ENCODE measurements at places on chromosomes 5 and 9.

DNA sequence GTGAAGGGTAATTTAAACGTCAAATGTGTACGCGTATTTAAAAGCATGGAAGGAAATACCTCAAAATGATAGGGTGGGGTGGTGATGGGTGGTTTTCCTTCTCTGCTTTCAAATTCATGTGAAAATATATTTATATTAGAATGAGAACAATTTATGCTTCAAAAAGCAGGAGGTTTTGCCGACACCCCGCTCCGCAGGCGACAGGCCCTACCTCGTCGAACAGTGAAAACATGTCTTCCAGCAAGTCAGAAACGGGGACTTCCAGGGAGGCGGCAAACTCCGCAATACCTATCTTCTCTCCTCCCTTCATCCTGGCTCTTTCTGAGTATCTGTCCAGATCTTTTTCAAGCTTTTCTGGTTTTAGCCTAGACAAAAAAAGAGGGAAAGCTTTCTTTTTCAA is 28.5 kb upstream of the SLC6A3 start:
- DNase-seq = no peak

DNA sequence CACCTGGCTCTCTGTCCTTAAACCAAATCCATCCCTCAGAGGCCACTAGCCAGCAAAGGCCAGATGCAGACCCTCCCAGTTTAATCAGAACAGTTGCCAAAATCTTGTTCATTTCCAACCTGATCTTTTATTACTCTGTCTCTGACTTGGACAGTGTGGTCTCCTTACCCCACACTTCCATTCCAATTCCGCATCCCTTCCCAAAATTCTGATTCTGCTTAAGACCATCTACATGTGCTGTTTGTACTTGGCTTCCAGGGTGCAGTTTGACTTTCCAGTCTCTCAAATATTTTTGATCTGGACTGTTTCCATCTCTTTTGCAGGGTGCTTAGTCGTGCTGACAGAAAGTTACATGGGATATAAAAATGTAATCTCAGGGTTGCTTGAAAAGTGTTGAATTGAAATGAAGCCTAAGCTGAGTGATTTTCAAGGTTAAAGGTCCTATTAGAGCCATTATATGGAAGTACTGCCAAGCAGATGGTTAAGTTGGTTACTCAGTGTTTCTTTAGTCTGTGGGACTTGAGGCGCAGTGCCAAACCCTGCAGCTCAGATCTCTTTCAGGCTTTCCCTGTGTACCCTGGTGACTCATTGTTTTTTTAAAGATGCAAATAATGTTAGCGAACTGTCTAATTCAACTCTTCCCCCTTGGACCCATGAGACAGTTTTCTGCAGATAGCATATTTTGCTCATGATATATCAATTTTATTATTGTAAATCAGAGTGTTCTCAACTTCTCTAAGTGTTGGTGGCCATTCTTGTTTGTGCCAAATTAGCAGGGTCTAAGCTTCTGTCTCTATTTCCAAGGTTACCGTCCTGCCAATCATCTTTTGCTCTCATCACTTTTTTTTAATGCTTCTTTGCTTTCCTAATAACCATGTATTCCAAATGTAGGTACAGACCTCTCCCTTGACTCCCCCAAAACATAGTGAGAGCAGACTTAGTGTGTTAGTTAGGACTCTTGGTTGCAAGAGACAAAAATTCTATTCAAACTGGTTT is 18.2 kb upstream of the DCP2 start:
- no peak for DNase-seq

GRCh38 chr5:54207566-54207965 is 102.8 kb downstream of the ARL15 start:
- no peak for DNase-seq

GRCh38 chr9:1531424-1531823 is 481.3 kb downstream of the DMRT2 start:
- DNase-seq = no peak

- DNase-seq = no peak
Observed at GRCh38 chr5:94784536-94785505, 166.4 kb downstream of the SLF1 start.

DNA sequence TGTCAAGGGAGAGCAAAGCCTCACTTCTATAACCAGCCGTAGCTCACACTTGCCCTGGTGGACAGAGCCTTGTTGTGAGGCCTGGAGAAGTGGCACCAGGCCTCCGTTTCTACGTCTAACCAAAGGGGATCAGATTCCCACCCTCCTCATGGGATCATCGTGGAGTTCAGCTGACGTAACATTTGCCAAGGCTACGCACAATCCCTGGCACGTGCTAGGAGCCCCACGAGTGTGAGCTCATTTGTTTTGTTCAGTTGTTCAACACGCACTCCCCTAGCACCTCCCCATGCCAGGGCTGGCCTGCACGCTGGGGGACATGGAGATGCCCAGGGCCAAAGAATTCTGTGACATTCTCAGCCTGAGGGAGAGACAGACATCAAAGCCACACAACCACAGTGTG is 23.1 kb downstream of the ADGRD2 start:
- DNase-seq = no peak

GRCh38 chr5:177457852-177458681 is 11.5 kb downstream of the PRR7 start:
- DNase-seq = no peak

GRCh38 chr5:170219615-170220014 is 13.2 kb upstream of the C5orf58 start:
- no peak for DNase-seq

GRCh38 chr9:107810461-107810961 is 320.9 kb upstream of the KLF4 start:
- no peak for DNase-seq

DNA sequence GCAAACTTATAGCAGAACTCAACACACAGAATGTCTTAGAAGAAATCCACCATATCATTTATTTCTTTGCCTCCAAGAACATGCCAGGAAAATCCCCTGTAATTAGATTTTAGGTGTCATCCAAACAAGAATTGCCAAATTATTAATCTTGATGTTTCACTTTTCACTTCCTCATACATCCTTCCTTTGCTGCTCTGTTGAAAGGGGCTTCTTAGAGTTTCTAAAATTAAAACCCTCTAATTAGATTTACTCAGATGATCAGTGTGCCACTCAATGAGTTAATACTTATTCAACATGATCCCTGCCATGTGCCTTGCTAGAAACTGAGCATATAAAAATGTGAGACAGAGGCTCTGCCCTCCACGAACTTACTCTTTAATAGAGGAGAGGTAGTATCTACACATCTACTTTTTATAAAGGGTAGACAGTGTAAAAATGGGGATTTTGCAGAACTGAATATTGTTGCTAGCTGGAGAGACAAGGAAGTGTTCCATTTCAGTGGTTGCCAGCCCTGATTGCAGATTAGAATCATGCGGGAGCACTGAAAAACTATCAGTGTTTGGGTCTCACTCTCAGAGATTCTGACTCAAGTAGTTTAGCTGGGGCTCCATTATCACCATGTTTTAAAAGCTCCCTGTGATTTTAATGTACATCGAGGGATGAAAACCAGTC is 498.4 kb downstream of the TLE4 start:
- no peak for DNase-seq

DNA sequence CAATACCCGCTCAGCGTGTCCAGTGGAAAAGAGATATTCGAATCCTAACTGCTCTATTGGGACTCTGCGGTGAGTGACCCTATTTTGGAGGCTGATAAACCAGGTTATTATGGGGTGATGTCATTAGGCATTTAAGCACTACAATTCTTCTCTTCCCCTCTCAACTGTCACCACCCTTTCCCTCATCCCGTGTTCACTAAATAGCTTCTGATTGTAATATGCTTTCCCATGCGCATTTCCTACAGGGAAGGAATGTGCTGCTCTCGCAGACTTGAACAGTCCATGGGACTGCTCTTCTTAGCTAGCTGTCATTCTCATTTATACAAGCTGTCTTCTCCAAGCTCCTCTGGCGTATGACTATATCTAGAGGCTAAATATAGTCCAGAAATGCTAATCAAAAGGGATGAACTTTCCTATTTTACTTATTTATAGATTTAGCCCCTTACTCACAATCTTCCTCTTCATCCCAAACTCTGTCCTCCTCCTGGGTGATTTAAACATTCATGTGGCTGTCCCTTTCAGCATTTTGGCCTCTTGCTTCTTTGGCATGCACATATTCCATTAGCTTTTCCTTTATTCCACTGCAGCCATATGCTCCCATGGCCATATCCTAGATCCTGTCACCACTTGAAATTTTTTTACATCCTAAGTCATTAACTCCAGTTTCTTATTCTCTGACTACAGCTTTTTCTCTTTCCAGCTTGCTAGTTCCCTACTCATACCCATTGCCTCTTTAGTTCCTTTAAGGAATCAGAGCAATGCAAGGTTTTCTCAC is 39.6 kb upstream of the CSNK1G3 start:
- no peak for DNase-seq

GRCh38 chr9:114619191-114619761 is 8.2 kb downstream of the TMEM268 start:
- no peak for DNase-seq

- no peak for DNase-seq
Observed at GRCh38 chr5:143479394-143479793, 75.9 kb upstream of the NR3C1 start.

DNA sequence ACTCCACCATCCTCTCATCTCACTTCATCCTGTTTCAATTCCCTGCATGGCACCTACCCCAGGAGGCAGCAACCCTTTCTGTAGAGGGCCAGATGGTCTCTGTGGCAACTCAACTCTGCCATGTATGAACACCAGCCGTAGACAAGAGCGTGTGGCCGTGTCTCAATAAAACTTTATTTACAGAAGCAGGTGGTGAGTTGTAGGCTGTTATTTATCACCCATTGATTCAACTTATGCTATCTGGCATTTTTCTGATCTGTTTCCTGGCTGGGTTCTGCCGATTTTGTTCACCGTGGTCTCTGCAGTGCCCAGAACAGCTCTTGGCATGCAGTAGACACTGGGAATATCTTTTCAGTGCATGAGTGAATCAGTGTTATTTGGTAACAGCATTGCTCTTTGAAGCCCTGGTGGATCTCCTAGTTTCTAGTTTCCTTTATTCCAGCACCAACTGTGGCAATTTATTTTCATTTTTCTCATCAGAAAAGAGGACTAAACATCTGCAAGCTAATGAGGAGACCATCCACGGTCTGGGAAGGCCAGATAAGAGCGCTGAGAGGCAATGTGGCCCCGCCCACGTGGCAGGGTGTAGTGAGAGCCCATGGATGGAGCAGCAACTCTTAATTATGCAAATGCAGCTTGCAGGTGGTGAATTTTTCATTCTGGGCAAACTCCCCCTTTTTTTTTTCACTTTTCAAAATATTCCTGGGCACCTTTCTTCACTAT is 77.9 kb downstream of the CTSL start:
- no peak for DNase-seq

- no peak for DNase-seq
Observed at GRCh38 chr9:96258967-96259366, 43.0 kb downstream of the HSD17B3 start.

DNA sequence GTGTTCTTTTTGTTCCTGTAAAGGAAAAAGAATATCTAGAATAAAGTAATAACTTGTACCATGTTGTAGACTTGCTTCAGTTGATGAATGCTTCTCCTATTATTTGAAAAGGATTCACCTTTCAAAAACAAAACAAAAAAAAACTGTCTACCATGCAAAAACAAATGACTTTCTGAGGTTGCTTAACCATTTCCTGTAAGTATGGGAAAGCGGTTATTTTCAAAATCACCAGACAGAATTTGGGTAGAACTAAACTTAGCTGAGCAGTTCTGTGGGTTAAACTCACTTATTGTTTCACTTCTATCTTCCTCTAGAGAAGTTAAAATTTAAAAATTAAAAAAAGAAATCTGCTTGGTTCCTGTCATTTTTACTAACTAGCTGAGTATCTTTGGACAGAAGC is 25.2 kb downstream of the LNPEP start:
- no peak for DNase-seq

DNA sequence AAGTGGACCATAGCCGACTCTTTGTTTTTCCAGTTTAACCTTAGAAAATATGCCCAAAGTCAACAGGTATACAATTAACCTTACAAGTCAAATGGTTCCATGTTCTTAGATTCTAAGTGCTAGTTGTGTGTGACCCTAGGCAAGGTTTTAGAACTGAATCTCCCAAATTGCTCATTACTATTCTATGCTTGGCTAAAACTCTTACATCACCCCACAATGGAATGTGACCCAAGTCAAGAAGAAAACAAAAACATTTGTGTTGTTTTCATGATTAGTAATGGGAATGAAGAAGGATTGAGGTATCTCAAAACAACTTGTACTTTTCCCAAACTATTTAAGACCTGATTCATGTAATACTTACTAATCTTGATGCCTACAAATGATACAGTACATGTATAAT is 159.2 kb downstream of the ARRDC3 start:
- no peak for DNase-seq

DNA sequence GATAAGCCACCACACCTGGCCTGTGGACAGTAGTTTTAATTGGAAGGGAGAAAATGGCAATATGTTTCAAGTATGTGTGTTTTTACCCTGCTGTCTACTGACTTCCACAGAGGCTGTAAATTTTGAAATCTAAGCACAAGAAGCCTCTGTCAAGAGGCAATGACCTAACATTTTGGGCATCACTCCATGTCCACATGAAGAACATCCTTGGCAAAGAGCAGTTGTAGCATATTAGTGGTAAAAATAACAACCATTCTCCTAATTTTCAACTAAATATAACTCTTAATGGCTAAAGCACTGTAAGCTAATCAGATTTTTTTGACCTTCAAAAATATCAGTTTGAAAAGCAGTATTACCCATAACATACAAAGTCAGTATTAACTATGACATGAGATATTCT is 100.3 kb upstream of the APC start:
- no peak for DNase-seq

GRCh38 chr5:73945505-73945904 is 319.5 kb downstream of the ARHGEF28 start:
- DNase-seq = no peak

- DNase-seq = no peak
Observed at GRCh38 chr5:23157716-23158115, 304.6 kb upstream of the CDH12 start.

- DNase-seq = no peak
Observed at GRCh38 chr5:144598451-144599068, 427.9 kb downstream of the KCTD16 start.

DNA sequence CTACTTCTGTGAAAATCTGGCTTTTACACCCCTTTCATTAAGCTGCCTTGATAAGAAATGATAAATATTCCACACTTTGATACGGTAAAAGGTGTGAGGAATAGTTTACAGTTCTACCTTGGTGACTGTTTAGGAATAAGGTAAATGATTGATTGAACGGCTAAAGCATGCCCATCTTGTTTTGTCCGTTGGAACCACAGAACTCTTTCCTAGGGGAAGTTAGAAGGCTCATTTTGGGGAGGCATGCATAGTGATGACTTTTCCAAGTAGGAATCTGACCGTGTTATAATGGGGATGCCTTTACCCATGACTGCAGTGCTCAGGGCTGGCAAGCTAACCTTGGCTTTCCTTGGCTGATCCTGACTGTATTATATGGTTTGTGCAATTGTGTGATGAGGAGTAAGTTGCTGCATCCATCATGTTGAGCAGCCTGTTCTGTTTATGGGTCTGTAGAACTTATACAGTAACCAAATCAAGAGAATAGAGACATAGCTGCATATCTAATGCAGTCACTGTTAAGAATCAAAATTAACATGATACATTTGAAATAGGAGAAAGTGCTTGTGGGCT is 24.5 kb downstream of the PCSK5 start:
- DNase-seq = no peak

- DNase-seq = no peak
Observed at GRCh38 chr5:127766676-127767335, 63.6 kb downstream of the CCDC192 start.

- DNase-seq = no peak
Observed at GRCh38 chr5:121851643-121852574, at the start of gene FTMT. Gene FTMT (plus strand): TSS chr5:121851882. CDS start chr5:121851964, 82 bp downstream.

Data from stimulated activated CD4-positive, alpha-beta T cell treated with anti-CD3 and anti-CD28 coated beads, Interleukin-15, amount 100 ng/mL, for 1 hour (primary cell).